Kidney (tissue), 22 donors: ENCODE measurements at places on chromosomes 12 and 14. TPM values are rescaled to one million over a fixed set of nuclear protein-coding genes. Genes with fewer than 3 reads are reported as not detected.

DNA sequence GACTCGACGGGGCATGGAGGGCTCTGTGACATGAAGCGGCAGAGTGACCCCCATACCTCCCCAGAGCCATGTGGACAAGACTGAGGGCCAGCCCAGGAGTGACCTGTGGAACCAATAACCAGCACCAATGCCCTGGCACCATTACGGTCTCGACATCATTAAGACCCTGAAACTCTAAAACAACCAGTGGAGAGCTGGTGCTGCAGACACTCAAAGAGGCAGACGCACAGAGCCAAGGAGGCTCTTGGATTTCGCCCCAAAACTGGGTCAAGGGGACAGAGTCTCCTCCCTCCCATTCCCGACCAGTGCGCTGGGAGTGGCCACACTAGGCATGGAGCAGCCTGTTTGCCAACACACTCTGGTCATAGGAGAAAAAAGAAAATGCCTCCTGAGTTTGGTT lies 41.6 kb upstream of the VASH1 start:
- no peaks in the 10 kb centered on the region for H3K27me3 ChIP-seq
- DNase-seq, result no peak
- no peaks in the 10 kb centered on the region for H3K36me3 ChIP-seq
- H3K27ac ChIP-seq, result peak overlapping the region; percentile 63
- no peak overlapping the region for H3K4me3 ChIP-seq
- no peaks in the 10 kb centered on the region for H3K4me1 ChIP-seq

GRCh38 chr14:32137892-32138291 lies 60.8 kb downstream of the ARHGAP5 start:
- H3K27me3 ChIP-seq, result no peaks in the 10 kb centered on the region
- no peak overlapping the region for H3K27ac ChIP-seq
- DNase-seq, result no peak
- H3K36me3 ChIP-seq, result peaks cover 3% of the 10 kb centered on the region
- H3K4me3 ChIP-seq, result no peak overlapping the region

DNA sequence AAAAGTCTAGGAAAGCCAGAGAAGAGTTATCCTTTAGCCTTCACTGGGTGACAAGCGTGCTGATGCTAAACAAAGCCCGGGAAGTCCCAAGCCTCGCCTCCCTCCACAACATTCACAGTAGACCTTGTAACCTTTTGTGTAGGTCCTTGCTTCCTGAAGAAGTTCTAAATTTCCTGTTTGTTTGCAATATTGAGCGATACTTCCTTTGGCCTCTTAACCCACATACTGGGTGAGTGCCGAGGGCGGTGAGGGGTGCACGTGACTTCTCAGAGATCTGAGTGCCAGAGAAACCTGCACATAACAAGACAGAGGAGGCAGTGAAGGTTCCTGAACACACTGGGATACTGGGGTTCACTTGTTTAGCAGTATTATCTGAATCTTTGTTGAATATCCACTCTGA lies 134.3 kb downstream of the PLXNC1 start:
- peaks cover 7% of the 10 kb centered on the region for H3K4me1 ChIP-seq
- no peaks in the 10 kb centered on the region for H3K27me3 ChIP-seq
- no peaks in the 10 kb centered on the region for H3K36me3 ChIP-seq
- no peak overlapping the region for H3K4me3 ChIP-seq

- no peak overlapping the region for H3K4me3 ChIP-seq
- H3K36me3 ChIP-seq, result no peaks in the 10 kb centered on the region
- H3K27ac ChIP-seq, result no peak overlapping the region
- H3K4me1 ChIP-seq, result no peaks in the 10 kb centered on the region
Observed at GRCh38 chr14:58907803-58908202, 270.0 kb downstream of the DACT1 start.

DNA sequence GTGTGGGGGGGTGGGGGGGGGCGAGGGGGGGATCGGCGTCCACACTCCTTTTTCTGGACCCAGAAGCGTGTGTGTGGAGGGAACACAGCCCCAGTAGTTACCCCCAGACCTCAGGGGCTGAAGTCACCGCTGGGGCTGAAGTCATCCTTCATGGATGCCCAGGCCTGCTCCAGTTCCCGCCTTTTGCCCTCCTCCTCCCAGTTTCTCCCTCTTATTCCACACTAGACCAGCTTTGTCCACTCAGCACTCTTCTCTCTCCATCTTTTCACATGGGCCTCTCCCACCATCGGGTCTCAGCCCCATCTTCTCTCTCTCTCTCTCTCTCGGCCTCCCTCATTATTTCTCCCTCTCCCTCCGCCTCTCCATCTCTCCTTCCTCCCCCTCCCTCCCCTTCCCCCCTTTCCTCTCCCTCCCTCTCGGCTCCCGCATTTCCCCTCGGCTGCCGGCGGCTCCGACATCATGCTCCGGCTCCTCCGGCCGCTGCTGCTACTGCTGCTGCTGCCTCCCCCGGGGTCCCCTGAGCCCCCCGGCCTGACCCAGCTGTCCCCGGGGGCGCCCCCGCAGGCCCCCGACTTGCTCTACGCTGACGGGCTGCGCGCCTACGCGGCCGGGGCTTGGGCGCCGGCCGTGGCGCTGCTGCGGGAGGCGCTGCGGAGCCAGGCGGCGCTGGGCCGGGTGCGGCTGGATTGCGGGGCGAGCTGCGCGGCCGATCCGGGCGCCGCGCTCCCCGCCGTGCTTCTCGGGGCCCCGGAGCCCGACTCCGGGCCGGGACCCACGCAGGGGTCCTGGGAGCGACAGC lies at the start of gene P3H3:
Gene P3H3, plus strand, starts transcription at position 426 of the 799 bp plus-strand sequence. Its CDS starts 34 bp downstream, at position 460.
- H3K4me3 ChIP-seq, result peak within 1 kb of the TSS; percentile 79
- no peaks in the 10 kb centered on the region for H3K36me3 ChIP-seq
- H3K27ac ChIP-seq, result peak within 1 kb of the TSS; percentile 20
- peak; percentile 84 for DNase-seq
- no peaks in the 10 kb centered on the region for H3K27me3 ChIP-seq
- no peaks in the 10 kb centered on the region for H3K4me1 ChIP-seq

GRCh38 chr12:16600525-16600924 lies 5.4 kb downstream of the LMO3 start:
- H3K4me3 ChIP-seq, result no peak overlapping the region
- no peak overlapping the region for H3K27ac ChIP-seq
- no peak for DNase-seq
- H3K36me3 ChIP-seq, result no peaks in the 10 kb centered on the region
- peaks cover 2% of the 10 kb centered on the region for H3K4me1 ChIP-seq

GRCh38 chr14:65070471-65070976 lies 31.8 kb downstream of the MAX start:
- H3K27ac ChIP-seq, result no peak overlapping the region
- H3K4me1 ChIP-seq, result peaks cover 3% of the 10 kb centered on the region
- H3K27me3 ChIP-seq, result no peaks in the 10 kb centered on the region
- peaks cover under 1% of the 10 kb centered on the region for H3K36me3 ChIP-seq

DNA sequence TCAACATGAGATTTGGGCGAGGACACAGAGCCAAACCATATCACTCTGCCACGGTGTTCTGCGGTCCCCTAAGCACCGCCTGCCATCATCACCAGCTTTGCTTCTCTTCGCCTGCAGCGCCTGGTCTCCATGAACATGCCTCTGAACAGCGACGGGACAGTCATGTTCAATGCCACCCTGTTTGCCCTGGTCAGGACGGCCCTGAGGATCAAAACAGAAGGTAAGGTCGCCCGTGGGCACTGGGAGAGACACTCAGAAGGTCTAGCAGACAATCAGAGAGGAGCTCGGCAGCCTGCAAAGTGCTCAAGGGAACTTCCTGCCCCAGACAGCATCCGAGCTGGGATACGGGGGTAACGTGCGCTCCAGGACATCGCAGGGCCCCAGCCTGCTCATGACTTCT lies 126.0 kb upstream of the FKBP4 start:
- no peak for DNase-seq
- no peaks in the 10 kb centered on the region for H3K27me3 ChIP-seq
- H3K27ac ChIP-seq, result no peak overlapping the region
- no peak overlapping the region for H3K4me3 ChIP-seq
- H3K36me3 ChIP-seq, result no peaks in the 10 kb centered on the region

- no peak overlapping the region for H3K27ac ChIP-seq
- no peaks in the 10 kb centered on the region for H3K4me1 ChIP-seq
- DNase-seq, result no peak
- H3K36me3 ChIP-seq, result no peaks in the 10 kb centered on the region
- no peak overlapping the region for H3K4me3 ChIP-seq
Observed at GRCh38 chr12:41950455-41950854, 194.2 kb downstream of the GXYLT1 start.

GRCh38 chr14:22411398-22412055 lies 177.5 kb downstream of the DAD1 start:
- H3K27me3 ChIP-seq, result no peaks in the 10 kb centered on the region
- DNase-seq, result no peak
- no peaks in the 10 kb centered on the region for H3K36me3 ChIP-seq

- H3K4me1 ChIP-seq, result peaks cover 57% of the 10 kb centered on the region
- peaks cover 11% of the 10 kb centered on the region for H3K36me3 ChIP-seq
- no peak overlapping the region for H3K4me3 ChIP-seq
- H3K27ac ChIP-seq, result peak overlapping the region; percentile 78
- peak; percentile 43 for DNase-seq
Observed at GRCh38 chr12:122870867-122871664, 24.9 kb downstream of the VPS37B start.

- no peak overlapping the region for H3K27ac ChIP-seq
- no peak overlapping the region for H3K4me3 ChIP-seq
- no peaks in the 10 kb centered on the region for H3K27me3 ChIP-seq
- H3K4me1 ChIP-seq, result no peaks in the 10 kb centered on the region
- no peaks in the 10 kb centered on the region for H3K36me3 ChIP-seq
- no peak for DNase-seq
Observed at GRCh38 chr12:46559311-46559710, 186.7 kb upstream of the SLC38A2 start.

GRCh38 chr12:24550609-24551008 lies 398.3 kb downstream of the BCAT1 start:
- H3K4me3 ChIP-seq, result no peak overlapping the region
- no peak for DNase-seq
- H3K27me3 ChIP-seq, result no peaks in the 10 kb centered on the region
- no peak overlapping the region for H3K27ac ChIP-seq
- H3K36me3 ChIP-seq, result no peaks in the 10 kb centered on the region

GRCh38 chr14:93792391-93792790 lies 4.1 kb upstream of the PRIMA1 start:
- no peaks in the 10 kb centered on the region for H3K36me3 ChIP-seq
- no peak overlapping the region for H3K4me3 ChIP-seq
- no peaks in the 10 kb centered on the region for H3K27me3 ChIP-seq
- no peaks in the 10 kb centered on the region for H3K4me1 ChIP-seq
- no peak overlapping the region for H3K27ac ChIP-seq
- no peak for DNase-seq

- no peak overlapping the region for H3K4me3 ChIP-seq
- H3K27me3 ChIP-seq, result no peaks in the 10 kb centered on the region
- no peak overlapping the region for H3K27ac ChIP-seq
- no peaks in the 10 kb centered on the region for H3K36me3 ChIP-seq
- no peak for DNase-seq
Observed at GRCh38 chr12:2651068-2651965, 143.5 kb upstream of the FKBP4 start.

DNA sequence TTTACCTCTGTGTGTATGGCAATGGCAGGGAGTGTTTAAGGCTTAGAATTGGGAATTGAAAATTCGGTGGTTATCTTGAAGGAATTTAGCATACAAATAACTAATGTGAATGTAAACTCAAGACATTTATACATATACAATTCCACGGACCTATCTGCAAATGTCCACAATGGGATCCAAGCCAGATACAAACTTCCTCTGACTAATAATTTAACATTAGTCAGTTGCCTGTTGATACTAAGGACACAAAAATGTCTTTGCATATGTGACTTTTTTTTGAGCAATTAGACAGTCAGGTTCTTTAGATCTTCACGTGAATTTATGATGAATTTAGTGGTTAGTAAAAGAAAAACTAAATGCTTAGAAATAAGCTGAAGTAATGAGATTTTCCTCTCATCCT lies 40.5 kb downstream of the ESR2 start:
- H3K4me3 ChIP-seq, result no peak overlapping the region
- DNase-seq, result no peak
- no peak overlapping the region for H3K27ac ChIP-seq

DNA sequence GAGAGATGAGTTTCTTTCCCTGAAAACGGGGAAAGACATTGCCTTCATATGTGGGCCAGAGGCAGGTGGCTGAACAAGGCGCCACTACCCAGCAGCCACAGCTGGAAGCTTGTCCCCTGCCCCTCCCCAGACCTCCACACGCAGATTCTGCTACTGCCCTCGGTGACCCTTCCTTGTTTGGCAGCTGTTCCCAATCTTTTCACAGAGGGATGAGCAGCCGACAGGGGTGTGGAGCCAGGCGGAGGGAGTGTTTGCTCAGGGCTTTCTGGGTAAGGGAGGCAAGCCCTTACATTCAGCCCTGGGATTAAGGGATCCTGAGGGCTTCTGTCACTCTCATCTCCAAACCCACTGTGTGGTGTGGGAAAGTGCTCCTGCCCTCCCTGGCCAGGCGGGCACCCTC lies 4.5 kb upstream of the KRT4 start:
- no peaks in the 10 kb centered on the region for H3K36me3 ChIP-seq
- no peak overlapping the region for H3K27ac ChIP-seq
- peak; percentile 38 for DNase-seq
- H3K4me1 ChIP-seq, result no peaks in the 10 kb centered on the region
- no peaks in the 10 kb centered on the region for H3K27me3 ChIP-seq

DNA sequence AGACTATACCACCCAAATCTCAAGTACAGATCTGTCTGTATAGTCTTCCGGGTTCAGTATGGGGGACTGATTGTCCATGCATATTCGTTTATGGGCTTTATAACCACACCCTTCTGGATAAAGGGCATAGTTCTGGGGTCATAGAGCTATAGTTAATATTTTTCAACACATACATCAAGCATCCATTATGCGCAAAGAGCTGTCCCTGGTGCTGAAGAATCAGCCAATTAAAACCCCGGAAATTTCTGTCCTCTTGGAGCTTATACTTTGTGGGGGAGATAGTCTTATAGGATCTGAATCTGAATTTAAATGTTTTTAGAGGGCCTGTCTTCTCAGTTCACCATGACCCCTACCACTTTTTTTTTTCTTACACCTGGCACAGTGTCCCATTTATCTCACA lies 256.7 kb downstream of the SUDS3 start:
- H3K4me1 ChIP-seq, result no peaks in the 10 kb centered on the region

DNA sequence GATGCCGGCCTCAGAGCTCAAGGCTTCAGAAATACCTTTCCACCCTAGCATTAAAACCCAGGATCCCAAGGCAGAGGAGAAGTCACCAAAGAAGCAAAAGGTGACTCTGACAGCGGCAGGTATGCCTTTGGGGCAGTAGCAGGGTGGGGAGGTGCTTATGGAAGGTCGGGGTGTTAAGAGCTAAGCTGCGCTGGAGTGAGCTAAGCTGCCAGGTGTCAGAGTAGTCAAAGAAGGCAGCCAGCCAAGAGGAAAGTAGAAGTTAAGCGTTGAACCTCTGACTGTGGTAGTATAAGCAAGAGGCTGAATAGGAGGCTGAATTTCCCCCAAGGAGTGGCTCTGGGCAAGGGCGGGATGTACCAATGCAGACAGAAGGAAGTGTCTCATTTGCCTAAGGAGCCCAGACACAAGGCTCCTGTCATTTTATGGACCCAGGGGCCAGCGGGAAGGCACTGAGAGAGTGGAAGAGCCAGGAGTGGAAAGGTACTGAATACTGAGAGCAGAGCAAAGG lies 29.2 kb downstream of the DYRK4 start:
- H3K27ac ChIP-seq, result no peak overlapping the region
- H3K4me3 ChIP-seq, result no peak overlapping the region
- no peak for DNase-seq
- H3K36me3 ChIP-seq, result no peaks in the 10 kb centered on the region

DEPDC4 gene
- 1.4 TPM for total RNA-seq

SPIC gene
- total RNA-seq, result 0.44 TPM

IL31 gene
- not detected for total RNA-seq

RASSF8 gene
- 52.8 TPM for total RNA-seq

SYNE2 gene
- total RNA-seq, result 461 TPM

ALDH1L2 gene
- total RNA-seq, result 17.2 TPM

CLEC4C gene
- not detected for total RNA-seq

MYBPC1 gene
- not detected for total RNA-seq

ENDOU gene
- total RNA-seq, result 0.91 TPM

KCNMB4 gene
- 3.9 TPM for total RNA-seq

TMEM119 gene
- 15.8 TPM for total RNA-seq

PAPLN gene
- 132 TPM for total RNA-seq

GDF3 gene
- 0.66 TPM for total RNA-seq
